ENCODE measurements at places on chromosomes 13 and 19.

DNA sequence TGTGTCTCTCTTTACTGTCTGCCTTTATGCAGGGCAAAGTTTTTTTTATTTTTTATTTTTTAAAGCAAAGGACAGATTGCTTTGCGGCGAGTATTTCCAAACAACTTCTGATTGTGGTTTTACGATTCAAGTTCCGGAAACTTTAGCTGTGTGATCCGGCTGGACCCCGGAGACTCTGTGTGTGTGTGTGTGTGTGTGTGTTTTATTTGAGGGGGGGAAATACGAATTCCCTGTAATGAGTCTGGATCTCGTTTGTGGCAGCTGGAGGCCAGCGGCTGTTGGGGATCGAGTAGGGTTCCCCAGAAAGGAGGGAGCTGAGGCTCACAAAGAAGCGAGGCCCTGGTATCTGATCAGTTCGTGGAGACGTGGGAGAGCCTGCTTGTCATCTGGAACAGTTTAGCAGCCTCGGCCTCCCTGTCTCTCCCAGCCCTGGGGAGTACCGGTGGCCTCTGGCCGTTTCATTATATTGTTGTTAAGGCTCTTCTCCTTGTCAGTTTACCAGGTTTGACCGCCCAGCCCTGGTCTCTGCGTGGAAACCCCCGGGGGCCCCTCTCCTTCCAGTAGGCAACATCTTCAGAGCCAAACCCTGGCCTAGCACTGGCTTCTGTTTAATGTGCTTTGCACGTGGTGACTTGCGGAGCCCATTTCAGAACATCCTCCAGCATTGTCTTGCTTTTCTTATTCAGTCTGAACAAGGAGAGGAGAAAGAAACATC, 1.3 kb downstream of the FARP1 start:
- no peak for DNase-seq

GRCh38 chr13:114047358-114047881, 73.5 kb upstream of the C13orf46 start:
- no peak for DNase-seq

GRCh38 chr19:35115177-35115951, at the start of gene FXYD3:
FXYD3 (plus strand) TSS chr19:35115823; CDS start chr19:35119377, 3,554 bp downstream.
- no peak for DNase-seq

- DNase-seq, result no peak
Measured at GRCh38 chr13:70310396-70311119, 202.3 kb upstream of the KLHL1 start.

GRCh38 chr13:46860722-46861121, 36.1 kb downstream of the HTR2A start:
- DNase-seq, result no peak

DNA sequence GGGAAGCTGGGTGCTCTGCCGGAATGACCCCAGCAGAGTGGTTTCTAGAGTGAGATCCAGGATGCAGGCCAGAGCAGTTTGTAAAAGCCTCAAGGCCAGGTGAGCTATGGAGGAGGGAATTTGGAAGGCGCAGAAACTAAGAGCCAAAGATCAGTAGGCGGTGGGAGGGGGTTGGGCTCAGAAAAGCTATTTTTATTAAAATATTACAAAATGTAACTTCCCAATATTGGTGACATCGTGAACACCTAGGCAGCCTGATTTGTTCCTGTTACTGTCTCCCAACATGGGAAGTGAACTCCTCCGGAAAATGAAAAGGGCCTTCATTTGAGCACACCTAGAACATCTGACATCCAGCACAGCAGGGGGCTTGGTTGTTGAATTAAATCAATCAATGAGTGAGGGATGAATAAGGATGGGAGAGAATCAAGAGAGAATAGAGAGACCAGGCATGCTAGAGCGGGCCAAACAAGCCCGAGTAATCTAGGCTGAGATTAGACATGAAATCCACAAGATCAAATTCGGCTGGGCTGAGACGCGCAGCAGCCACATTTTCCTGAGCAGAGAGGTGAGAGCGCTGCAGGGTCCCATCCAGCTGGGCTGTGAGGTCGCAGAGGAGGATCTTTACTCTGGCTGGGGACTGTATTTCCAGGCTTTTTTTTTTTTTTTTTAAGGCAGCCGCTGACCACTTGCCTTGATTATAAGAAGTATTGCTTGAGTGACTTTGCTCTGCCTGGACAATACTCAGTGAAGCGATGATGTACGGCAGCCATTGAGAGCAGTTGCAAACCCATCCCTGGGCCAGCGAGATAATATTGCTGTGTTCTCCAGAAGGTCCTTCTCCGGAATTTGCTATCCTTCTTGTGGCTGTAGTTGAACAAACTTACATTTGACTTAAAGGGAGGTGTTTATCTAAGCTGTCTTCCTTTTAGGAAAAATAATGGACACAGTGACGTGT, 178.0 kb upstream of the KL start:
- DNase-seq, result no peak
